Muscle of back (tissue), 13 donors: ENCODE measurements at places on chromosomes 4 and X.

- no peak for DNase-seq
Measured at GRCh38 chrX:8520178-8520577, 55.5 kb downstream of the VCX3B start.

DNA sequence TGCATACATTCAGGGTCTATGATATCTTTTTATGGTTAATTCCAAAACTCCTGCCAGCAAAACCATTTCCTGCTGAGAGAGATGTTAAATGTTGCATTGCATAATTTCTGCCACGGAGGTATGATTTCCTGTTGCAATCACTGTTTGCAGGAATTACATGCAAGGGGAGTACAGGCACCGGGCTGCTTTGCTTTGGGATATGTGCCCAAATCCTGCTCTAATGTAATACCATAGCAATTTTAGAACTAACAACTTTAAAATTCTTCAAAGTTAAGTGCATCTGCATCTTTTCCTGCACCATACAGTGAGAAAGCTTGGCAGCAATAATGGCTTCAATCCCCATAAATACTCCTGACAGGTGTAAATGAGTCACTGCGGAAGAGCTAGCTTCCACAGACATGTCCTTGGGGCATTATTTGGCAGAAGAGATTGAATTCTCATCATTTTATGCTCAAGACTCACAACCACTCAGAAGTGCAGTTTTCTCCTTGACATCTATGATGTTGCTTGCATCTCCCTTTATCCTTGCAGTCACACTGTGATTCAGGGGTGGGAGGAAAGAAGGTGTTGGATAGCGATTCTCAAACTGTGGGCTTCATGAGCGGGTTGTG lies 29.6 kb downstream of the TRIM2 start:
- DNase-seq: peak; percentile 96

- DNase-seq: no peak
Measured at GRCh38 chr4:6043188-6043587, 25.0 kb upstream of the C4orf50 start.

- DNase-seq: no peak
Measured at GRCh38 chr4:130335417-130336194, 1239.7 kb downstream of the C4orf33 start.

- no peak for DNase-seq
Measured at GRCh38 chrX:369563-370101, 17.1 kb downstream of the PPP2R3B start.

- DNase-seq: peak; percentile 46
Measured at GRCh38 chr4:78297116-78297800, 240.1 kb downstream of the FRAS1 start.
